ENCODE measurements at places on chromosomes 2 and 18.

- DNase-seq: no peak
These were observed 13.0 kb downstream of the MCM6 start for GRCh38 chr2:135863233-135863632.

DNA sequence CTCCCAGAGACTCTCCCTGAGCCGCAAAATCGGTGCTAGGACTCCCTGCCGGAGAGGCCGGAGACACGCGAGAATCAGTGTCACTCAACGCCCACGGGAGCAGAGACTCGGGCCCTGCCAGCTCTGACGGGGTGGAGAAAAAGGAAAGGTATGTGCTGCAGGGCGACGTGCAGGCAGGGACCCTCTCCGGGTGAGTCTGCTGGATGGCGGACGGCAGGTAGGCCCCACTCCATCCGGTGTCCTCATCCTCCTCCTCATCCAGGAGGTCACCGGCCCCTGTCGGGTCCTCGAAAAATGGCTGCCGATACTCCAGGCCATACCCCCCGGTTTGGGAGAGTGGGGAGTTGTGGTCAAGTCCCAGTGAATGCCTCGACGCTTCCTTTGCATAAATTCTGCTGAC lies 110.7 kb downstream of the PMAIP1 start:
- DNase-seq: no peak

DNA sequence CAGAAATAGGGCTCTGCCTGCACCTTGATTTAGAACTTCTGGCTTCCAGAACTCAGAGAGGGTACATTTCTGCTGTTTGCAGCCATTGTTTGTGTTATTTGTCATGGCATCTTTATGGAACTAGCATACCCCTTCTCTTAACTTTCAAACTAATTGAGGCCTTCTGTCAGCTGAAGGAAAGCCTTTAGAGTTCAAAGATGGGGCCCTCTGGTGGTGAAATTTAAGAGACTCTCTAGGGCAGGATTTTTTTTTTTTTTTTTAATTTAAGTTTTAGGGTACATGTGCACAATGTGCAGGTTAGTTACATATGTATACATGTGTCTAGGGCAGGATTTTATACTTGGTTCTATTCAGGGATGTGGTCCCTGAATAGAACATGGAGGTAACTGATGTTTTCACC lies 260.6 kb upstream of the LINC00305 start:
- peak; percentile 20 for DNase-seq

DNA sequence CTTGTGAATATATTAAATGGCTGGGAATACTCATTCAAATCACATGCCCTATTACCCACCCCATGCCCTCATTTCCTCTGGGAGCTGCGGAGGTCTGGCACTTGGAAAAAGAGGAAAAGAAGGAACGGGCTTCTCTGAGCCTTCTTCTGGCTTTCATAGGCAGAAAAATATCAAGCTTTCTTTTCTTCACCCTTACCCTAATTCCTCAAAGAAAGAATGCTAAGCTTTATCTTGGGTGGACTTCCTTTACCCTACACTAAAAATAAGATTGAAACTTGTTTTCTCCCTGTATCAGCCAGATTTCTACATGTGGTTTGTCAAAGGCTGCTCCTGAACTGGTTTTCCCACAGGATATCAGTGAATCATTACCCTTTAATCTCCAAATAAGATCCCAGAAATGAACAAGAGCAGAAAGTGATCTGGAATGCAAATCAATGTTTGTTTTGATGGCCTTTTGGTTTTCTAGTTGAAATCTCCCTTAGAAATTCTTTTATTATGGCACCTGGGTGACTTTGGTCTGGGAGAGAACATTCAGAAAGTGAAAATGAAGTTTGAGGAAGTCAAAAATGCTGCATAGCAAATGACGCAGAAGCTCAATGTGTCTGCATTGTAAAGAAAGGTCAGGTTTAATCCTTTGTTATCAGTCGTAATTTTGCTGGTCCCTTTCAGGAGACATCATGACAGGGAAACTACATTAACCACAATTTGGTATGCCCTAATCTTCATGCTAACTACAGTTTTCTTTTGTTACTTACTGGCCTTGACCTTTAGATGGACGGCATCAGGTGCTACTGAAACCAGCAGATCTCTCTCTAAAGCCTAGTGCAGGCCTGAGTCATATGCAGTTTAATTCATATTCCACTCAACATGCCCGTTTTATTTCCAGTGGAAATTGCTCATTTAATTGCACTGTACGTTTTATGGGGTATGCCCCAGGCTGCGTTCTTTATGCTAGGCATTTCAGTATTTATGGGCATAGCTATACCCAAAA lies 46.6 kb upstream of the HNRNPA3 start:
- no peak for DNase-seq

DNA sequence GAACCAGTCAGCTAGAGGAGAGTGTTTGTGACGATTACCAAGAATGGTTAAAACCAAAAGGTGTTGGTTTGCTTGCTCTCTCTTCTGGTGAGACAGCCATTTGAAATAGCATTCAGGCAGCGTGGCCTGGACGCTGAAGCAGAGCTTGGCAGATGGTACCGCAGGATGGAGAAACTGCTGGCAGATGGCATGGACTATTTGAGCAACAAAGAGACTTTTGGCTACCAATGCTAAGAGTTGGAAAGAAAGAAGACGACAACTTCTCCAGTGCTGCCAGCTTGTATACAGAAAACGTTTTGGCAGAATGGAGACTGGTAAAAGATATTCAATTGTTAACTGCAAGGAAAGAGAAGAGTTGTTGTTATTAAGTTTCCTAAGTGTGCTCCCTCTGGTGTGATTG lies 315.0 kb downstream of the PARD3B start:
- DNase-seq: no peak

DNA sequence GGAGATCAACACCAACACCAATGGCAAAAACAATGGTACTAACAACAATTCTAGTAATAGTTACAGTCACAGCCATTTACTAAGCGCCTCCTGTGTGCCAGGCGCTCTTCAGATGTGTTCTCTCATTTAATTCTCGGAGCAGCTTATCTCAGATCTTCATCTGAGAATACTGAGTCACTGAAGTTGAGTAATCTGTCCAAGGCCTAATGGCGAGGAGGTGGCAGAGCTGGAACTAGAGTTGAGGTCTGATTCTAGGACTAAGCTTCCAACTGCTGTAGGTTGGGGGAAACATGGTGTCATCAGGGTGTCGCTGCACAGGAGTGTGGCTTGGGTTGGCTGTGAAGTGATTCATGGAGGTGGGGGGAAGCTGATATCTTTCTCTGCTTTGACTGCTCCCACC lies 156.1 kb downstream of the DYSF start:
- no peak for DNase-seq

GRCh38 chr18:79400591-79401381 lies 5.1 kb downstream of the NFATC1 start:
- DNase-seq: no peak

DNA sequence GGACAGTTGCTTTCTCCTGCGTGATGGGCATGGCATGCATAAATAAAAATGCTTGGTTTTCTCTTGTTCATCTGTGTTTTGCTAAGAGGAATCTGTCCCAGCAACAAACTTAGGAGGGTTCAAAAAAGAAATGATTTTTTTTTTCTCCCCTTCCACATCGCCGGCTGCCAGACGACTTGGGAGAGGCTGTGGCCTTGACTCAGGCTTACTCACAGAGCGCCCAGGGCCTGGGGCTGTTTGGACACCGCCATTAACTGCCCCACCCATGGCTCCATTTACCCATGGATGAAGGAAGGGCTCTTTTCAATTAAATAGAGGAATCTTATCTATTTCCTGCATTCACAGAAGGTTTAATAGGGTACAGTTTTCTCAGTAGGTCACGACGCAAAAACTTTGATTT lies 22.3 kb upstream of the SERPINB5 start:
- DNase-seq: no peak

- DNase-seq: no peak
These were observed 74.6 kb downstream of the ASB1 start for GRCh38 chr2:238501311-238501710.

- DNase-seq: no peak
These were observed 2.6 kb downstream of the ANKRD44 start for GRCh38 chr2:197307933-197308521.

GRCh38 chr2:181178823-181179412 lies 198.5 kb downstream of the UBE2E3 start:
- DNase-seq: peak; percentile 25

GRCh38 chr18:45363196-45363595 lies 252.1 kb upstream of the SLC14A2 start:
- no peak for DNase-seq

DNA sequence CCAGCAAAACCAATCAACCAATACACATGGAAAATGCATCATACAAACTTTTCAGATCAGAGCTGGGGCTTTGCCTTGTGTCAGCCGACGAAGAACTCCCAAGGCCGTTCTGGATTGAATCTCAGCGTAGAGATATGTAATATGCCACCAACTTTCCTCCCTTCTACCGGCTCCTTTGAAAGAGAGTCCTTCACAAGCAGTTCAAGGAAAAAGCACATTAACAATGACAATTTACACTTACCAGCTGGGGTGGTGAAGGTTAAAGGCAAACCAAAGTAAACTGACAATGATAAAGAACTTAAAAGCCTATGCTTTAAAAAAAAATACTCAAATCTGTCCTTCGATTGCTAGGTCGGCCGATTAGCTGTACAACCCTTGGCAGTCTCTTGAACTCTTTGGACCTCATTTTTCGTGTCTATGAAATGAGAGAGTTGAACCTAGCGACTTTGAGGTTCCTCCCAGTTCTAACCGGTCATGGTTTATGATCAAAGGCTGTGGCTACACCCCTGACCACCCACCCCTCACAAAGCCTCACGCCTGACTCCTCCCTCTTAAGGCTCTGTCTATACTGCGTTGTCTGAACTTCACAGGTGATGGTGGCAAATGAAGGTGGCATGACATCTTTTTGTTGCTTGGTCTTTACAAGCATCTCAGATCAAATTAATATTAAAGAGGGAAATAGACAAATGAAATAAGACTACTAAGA lies 46.2 kb downstream of the BCL2 start:
- no peak for DNase-seq

DNA sequence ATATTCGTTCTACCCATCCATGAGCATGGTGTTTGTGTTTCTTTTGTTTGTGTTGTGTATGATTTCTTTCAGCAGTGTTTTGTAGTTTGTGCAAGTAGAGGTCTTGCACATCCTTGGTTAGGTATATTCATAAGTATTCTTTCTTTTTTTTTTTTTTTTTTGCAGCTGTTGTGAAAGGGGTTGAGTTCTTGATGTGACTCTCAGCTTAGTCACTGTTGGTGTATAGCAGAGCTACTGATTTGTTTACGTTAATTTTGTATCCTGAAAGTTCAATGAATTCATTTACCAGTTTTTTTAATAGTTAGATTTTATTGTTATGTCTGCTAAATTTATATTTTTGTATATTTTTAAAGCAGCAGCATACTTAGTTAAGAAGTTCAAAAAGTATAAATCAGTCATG lies 834.4 kb upstream of the NRXN1 start:
- DNase-seq: no peak

DNA sequence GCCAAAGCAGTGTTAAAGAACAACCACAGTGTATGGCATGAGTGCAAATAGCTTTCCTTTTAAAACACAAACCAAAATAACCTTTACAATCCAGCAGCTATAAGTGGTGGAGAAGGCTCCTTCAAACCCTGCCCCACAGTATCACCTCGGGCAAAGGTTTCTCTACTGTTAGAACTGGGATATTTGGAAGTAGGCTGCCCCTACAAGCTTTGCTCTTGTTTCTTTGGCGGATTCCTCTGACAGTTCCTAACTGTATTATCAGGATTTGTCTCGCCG lies 214.8 kb downstream of the ZNF521 start:
- no peak for DNase-seq

DNA sequence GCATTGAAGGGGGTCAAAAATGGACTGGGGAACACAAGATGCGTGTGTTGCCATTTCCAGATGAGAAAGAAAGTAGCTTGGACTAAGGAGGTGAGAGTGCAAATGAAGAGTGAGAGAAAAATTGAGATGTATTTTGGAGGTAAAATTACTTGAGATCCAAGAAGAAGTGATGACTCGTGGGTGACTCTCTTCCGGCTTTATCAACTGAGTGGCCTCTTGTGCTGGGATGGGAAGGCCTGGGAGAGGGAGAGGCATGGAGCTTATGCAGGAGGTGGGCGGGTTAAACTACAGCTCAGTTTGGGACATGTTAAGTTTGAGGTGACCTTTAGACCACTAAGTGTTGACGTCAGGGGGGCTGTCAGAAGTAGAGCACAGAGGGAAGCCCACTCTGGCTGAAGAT lies 34.9 kb downstream of the SULT1C2 start:
- no peak for DNase-seq

DNA sequence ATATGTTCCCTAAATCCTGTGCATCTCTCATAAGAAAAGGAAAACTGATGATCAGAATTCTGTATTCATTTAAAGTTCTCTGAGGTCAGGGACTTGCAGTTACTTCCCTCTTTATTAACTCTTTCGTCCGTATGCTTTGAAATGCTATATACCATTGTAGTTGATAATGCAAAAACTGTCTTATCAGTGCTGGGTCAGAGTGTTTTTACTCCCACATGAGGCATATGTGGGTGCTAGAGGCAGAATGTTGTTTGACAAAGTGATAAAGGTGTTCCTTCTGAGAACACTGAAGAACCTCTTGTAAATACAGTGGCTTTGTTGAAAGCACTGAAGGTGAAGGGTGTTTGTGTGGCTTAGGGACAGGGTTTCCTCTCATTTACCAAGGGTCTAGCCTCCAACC lies 136.5 kb upstream of the NFATC1 start:
- no peak for DNase-seq

- no peak for DNase-seq
These were observed 31.1 kb downstream of the SIGLEC15 start for GRCh38 chr18:45856531-45856930.

GRCh38 chr2:84435345-84436025 lies 23.6 kb downstream of the SUCLG1 start:
- DNase-seq: no peak

Measured in NT2/D1 (cell line).